SW 1271 (cell line): ENCODE measurements at places on chromosomes 3 and 15.

DNA sequence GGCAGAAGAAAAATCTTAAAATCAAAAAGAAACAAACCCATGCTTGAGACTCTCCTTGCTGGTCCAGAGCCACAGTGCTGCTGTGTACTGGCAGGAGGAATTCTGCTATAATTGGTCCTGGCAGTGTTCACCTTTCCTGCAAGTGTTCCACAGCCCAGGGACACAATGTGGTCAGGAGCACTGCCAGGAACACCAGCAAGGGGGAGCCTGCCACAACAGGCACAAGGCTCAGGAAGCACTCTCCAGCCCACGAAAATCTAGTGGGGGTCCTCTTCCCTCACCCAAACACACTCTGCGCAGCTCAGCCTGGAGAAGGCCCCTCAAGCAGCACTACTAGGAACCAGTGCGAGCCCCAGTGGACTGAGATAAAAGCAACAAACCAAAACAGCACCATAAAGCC is 92.9 kb downstream of the UBE3A start:
- no peak for DNase-seq

DNA sequence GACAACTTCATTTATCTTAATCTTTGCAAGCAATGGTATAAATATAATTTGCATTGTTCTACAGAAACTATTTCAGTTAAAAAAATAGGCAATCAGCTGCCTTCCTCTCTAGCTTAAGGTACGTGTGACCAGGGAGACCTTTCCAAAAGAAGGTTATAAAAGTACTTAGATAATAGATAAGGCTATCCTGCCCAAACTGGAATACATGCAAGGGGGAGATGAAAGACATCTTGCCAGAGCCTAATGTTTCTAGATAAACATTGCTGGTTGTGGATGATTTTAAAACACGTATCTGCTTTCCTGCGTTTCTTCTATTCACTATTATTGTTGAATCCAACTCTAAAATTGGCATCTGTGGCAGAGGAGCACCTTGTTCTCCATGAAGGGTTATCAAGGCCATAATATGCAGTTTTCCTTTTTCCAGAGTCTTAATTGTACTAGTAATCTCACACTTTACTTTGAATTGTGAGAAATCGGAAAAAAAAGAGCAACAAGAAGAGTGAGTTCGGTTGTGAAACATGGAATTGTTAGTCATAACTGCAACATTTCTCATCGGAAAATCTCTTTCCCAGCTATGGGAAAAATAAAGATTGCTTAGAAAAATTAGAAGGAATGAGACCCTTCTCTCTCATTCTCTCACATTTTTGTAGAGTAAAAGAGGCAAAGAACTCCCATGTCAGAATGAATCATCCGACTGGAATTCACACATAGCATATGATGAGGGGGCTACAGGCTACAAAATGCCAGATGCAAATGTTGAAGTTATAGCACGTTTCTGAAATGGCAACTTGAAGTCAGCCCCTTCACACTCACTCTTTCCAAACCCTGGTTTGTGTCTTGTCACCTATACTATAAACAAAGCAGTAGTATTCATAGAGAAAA is 936.1 kb upstream of the NR2F2 start:
- no peak for DNase-seq

DNA sequence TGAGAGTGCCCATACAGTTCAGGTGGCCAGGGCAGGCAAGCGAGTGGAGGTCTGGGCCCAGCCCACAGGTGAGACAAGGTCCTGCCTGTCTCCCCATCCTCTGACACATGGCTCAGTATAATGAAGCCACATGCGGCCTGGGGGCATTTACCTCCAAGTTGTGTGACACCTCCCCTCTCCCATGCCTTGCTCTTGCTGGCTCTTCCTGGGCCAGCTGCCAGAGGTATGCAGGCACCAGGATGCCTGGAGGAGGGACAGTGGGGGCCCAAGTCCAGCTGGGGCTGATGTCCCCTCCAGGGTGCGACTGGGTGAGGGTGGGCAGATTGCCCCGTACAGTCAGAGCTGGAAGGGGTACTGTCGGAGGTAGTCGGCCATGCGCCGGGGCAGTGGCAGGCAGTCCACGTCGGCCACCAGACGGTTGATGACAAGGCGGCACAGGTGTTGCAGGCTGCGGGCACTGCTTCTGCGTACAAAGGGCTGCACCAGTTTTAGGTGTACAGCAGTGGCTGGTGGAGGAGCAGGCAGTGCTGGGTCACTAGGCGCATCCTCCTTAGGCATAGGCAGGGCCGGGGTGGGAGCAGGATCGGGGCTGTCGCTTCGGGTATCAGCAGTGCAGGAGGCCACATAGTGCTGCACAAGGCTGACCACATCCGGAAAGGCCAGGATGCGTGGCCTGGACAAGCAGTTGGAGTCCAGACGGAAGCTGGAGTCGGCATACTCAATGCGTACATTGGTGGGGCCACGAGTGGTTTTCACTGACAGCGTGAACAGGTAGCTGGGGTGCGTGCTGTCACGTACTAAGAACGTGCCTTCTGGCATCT is 4.1 kb downstream of the CISH start:
- DNase-seq: no peak

GRCh38 chr3:8981296-8981695 is 18.0 kb upstream of the RAD18 start:
- DNase-seq: no peak
